Breast epithelium (tissue), 4 donors: ENCODE measurements at places on chromosomes 12 and 14. TPM values are rescaled to one million over a fixed set of nuclear protein-coding genes. Genes with fewer than 3 reads are reported as not detected.
A peak's percentile ranks its signal among the peaks of the same experiment; 100 is the strongest.

The SNAPC1 gene
- total RNA-seq = 7.2 TPM

The HHIPL1 gene
- total RNA-seq = 1.3 TPM

The OSBPL8 gene
- total RNA-seq = 89.1 TPM

The RIMKLB gene
- total RNA-seq = 52.1 TPM

The FGF23 gene
- not detected for total RNA-seq

DNA sequence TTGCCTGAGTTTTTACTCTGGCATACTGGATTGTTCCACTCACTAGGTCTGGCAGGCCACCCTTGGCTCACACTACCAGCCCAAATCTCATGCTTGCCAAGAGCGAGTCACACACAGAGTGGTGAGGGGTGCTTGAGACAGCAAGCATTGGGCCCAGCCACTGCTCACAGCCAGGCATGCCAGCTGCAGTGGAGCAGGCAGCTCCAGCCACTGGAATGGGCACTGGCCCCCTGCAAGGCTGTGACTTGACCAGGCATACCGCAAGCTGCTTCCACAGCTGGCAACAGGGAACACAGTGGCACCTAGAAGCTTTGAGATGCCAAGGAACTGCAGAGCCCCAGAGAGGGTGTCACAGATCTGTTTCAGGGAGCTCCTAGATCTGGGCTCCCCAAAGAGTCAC, 488.5 kb downstream of the LRFN5 start:
- H3K4me1 ChIP-seq = no peaks in the 10 kb centered on the region
- DNase-seq = no peak
- no peak overlapping the region for H3K27ac ChIP-seq
- no peak overlapping the region for H3K4me3 ChIP-seq
- H3K36me3 ChIP-seq = no peaks in the 10 kb centered on the region

GRCh38 chr14:100905166-100905565, 1.6 kb upstream of the RTL1 start:
- H3K4me3 ChIP-seq = no peak overlapping the region
- H3K36me3 ChIP-seq = no peaks in the 10 kb centered on the region
- no peaks in the 10 kb centered on the region for H3K27me3 ChIP-seq

GRCh38 chr12:107565551-107565950, 120.0 kb upstream of the PWP1 start:
- no peaks in the 10 kb centered on the region for H3K36me3 ChIP-seq
- H3K4me1 ChIP-seq = no peaks in the 10 kb centered on the region
- DNase-seq = no peak
- no peak overlapping the region for H3K27ac ChIP-seq

DNA sequence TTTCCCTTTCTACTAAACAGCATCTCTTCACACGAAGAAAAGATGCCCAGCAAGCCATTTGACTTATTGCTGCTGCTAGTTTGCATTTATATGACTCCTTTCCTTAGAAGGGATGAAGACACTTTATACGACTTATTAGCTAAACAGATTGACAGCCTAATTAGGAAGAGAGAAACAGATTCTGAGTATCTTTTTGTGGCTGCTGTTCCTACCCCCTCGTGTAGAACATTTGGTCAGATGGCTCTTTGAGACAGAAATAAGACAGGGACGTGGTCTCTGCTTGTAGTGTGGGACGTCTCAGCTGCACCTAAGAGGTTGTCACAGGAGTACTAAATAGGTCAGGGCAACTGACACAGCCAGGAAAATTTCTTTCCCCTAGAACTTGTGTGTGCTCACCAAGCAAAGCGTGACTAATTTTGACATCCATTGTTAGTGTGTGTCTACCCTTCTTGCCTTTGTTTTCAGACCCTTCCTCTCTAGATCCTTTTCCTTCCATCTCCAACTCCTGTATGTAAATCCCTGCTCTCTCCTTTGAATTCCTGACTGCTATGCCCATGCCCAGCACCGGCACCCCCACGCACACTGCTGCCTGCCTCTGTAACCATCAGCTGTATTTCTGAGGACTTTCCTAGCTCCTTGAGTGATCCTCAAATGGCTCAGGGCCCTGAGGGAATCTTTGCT, 83.2 kb downstream of the DAD1 start:
- no peaks in the 10 kb centered on the region for H3K27me3 ChIP-seq
- no peak for DNase-seq
- no peak overlapping the region for H3K4me3 ChIP-seq

- H3K4me3 ChIP-seq = no peak overlapping the region
- H3K36me3 ChIP-seq = no peaks in the 10 kb centered on the region
- H3K27ac ChIP-seq = no peak overlapping the region
- DNase-seq = no peak
- H3K4me1 ChIP-seq = no peaks in the 10 kb centered on the region
Observed at GRCh38 chr12:49478949-49479664, 59.7 kb upstream of the KCNH3 start.

DNA sequence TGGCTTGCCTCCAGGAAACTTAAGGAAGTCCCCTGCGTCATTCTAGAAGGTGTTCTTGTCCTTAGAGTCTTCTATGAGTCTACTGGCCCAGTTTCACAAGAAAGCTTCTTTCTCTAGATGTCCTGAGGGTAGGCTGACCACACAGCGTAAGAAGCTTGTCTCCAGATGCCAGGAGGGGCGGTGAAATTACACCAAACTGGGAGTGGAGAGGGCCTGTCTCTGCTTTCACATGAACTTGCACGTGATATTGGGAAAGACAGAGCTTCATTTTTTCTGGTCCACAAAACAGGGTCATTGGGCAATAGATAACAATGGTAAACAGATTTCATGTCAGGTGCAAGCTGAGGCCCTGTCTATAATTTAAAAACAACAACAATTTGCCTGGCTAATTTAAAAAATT, 85.7 kb upstream of the TBX3 start:
- H3K27ac ChIP-seq = no peak overlapping the region
- H3K4me3 ChIP-seq = no peak overlapping the region
- H3K36me3 ChIP-seq = no peaks in the 10 kb centered on the region
- no peaks in the 10 kb centered on the region for H3K27me3 ChIP-seq
- H3K4me1 ChIP-seq = no peaks in the 10 kb centered on the region

- no peak overlapping the region for H3K4me3 ChIP-seq
- DNase-seq = no peak
- H3K27me3 ChIP-seq = no peaks in the 10 kb centered on the region
- no peaks in the 10 kb centered on the region for H3K4me1 ChIP-seq
Observed at GRCh38 chr12:6076346-6076745, 48.1 kb downstream of the VWF start.

- no peaks in the 10 kb centered on the region for H3K36me3 ChIP-seq
- no peak for DNase-seq
- no peak overlapping the region for H3K4me3 ChIP-seq
- H3K4me1 ChIP-seq = no peaks in the 10 kb centered on the region
Observed at GRCh38 chr14:75753696-75754095, 92.7 kb downstream of the TTLL5 start.

DNA sequence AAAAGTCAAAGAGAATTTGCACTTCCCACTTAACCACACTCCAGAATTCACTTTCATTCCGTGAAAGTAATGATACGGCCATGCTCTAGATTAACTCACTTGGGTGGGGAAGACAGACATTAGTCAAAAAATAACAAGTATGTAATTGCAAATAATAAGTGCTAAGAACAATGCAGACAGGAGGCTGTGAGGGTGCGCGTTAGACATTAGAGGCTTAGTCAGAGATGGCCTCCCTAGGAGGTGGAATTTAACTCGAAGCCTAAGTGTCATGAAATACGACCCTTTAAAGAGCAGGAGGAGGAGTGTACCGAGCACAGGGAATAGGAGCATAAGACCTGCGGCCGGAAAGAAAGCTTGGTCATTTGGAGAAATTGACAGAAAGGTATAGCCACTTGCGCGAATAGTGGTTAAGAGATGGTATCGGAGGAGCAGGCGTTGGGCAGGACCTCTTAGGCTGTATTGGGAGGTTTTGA, 628 bp downstream of the SNRPF start:
- no peaks in the 10 kb centered on the region for H3K36me3 ChIP-seq
- H3K27ac ChIP-seq = peak overlapping the region; percentile 86
- DNase-seq = no peak
- peak overlapping the region; percentile 70 for H3K4me3 ChIP-seq
- H3K27me3 ChIP-seq = no peaks in the 10 kb centered on the region

GRCh38 chr12:88778064-88778463, 197.8 kb upstream of the KITLG start:
- no peak overlapping the region for H3K27ac ChIP-seq
- no peaks in the 10 kb centered on the region for H3K36me3 ChIP-seq
- no peaks in the 10 kb centered on the region for H3K27me3 ChIP-seq
- DNase-seq = no peak
- H3K4me3 ChIP-seq = no peak overlapping the region

DNA sequence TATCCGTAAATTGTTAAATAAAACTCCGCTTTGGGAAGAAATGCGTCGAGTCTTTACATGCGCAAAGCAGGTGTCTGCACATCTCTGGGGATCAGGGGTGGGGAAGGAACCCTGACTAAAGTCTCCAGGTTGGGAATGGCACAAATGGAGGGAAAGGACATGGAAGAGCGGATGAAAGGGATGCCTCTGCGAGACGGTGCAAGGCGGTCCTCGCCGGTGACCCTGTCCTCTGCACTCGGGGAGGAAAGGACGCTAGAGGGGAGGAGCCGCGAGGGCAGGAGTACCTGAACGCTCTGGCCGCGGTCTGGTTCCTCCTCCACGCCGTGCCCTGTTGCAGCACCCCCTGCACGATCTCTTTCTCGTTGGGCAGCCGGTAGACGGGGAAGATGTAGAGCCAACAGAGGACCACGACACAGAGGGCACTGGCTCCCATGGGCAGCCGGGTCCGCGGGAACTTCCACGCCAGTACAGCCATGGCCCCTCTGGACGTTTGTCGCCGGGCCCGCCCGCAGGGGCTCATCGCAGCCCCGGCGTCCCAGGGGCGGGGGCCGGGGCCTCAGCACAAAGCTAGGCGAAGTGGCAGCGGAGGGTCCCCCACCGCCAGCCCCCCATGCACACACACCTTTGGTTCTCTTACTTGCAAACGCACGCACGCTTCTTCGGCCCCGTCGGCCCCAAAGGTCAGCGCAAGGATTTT, 646 bp downstream of the ST8SIA1 start:
- no peak for DNase-seq
- no peaks in the 10 kb centered on the region for H3K4me1 ChIP-seq
- H3K27ac ChIP-seq = peak overlapping the region; percentile 71

DNA sequence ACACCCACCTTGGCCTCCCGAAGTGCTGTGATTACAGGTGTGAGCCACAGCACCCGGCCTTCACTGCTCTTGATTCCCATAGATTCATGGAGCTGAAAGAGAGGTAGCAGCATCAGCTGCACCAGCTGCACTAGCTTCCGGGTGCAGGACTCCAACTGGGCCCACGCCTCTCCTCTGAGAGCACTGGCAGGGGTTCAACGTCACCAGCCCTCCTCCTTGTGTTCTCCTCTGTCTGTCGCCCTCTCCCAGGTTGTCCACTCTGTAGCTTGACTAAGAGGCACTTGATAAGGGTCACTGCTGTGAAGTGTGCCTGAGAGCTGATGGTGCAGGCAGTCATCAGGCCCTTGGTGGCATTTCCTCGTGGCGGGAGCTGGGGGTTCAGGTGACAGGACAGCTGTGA, 28.3 kb downstream of the MLXIP start:
- H3K36me3 ChIP-seq = no peaks in the 10 kb centered on the region
- H3K4me3 ChIP-seq = no peak overlapping the region
- no peak overlapping the region for H3K27ac ChIP-seq
- DNase-seq = no peak
- H3K27me3 ChIP-seq = no peaks in the 10 kb centered on the region
- no peaks in the 10 kb centered on the region for H3K4me1 ChIP-seq

DNA sequence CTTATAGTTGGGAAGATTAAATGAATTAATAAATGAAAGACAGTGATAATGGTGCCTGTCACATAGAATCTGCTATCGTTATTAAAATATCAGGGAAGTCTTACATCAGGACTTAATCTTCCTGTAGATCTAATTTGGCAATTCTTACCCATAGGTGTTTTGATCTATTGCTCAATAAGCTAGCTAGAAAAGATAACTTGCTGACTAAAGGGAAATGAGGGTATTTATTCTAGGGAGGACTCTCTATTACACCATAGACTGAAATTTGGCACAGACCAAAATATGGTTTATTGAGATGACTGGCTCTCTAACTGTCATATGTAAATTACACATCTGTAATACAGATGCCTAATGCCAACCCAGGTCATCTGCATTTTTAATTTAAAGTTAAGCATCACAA, 11.5 kb downstream of the HAL start:
- H3K4me1 ChIP-seq = no peaks in the 10 kb centered on the region
- no peak overlapping the region for H3K4me3 ChIP-seq
- no peak overlapping the region for H3K27ac ChIP-seq
- H3K27me3 ChIP-seq = no peaks in the 10 kb centered on the region

- no peak for DNase-seq
- H3K27me3 ChIP-seq = no peaks in the 10 kb centered on the region
- no peaks in the 10 kb centered on the region for H3K4me1 ChIP-seq
- no peaks in the 10 kb centered on the region for H3K36me3 ChIP-seq
- H3K27ac ChIP-seq = no peak overlapping the region
Observed at GRCh38 chr12:85814071-85814470, 22.1 kb downstream of the RASSF9 start.

- H3K27ac ChIP-seq = no peak overlapping the region
- no peaks in the 10 kb centered on the region for H3K4me1 ChIP-seq
- H3K36me3 ChIP-seq = no peaks in the 10 kb centered on the region
- no peaks in the 10 kb centered on the region for H3K27me3 ChIP-seq
- no peak overlapping the region for H3K4me3 ChIP-seq
Observed at GRCh38 chr12:63961048-63961447, 116.5 kb downstream of the SRGAP1 start.
